Purkinje cell (primary cell): ENCODE measurements at places on chromosomes 7 and 10. TPM values are rescaled to one million over a fixed set of nuclear protein-coding genes. Genes with fewer than 3 reads are reported as not detected.

Gene MICU1
- 61.1 and 78.0 TPM in 2 replicates for polyA plus RNA-seq

Gene ITIH5
- 0.70 TPM in 1 of 2 replicates, not detected in the other for polyA plus RNA-seq

Gene GRID1
- 0.52 and 3.9 TPM in 2 replicates for polyA plus RNA-seq

Gene LLCFC1
- not detected in 2 replicates for polyA plus RNA-seq

Gene TMEM178B
- polyA plus RNA-seq: 6.1 and 7.2 TPM in 2 replicates

Gene PNLIPRP1
- not detected in 2 replicates for polyA plus RNA-seq

Gene TAF3
- 5.1 and 6.1 TPM in 2 replicates for polyA plus RNA-seq

Gene KIAA1549
- 1.0 TPM in 1 of 2 replicates, not detected in the other for polyA plus RNA-seq

Gene DENND10
- 42.3 and 45.5 TPM in 2 replicates for polyA plus RNA-seq

Gene CUL1
- polyA plus RNA-seq: 36.4 and 40.9 TPM in 2 replicates

Gene MBL2
- not detected in 2 replicates for polyA plus RNA-seq

Gene AOAH
- polyA plus RNA-seq: 1.8 and 6.5 TPM in 2 replicates

Gene ZP3
- polyA plus RNA-seq: not detected in 2 replicates

Gene AGMO
- polyA plus RNA-seq: 1.8 and 2.5 TPM in 2 replicates

Gene IDI1
- polyA plus RNA-seq: 73.1 and 117 TPM in 2 replicates

Gene ST8SIA6
- polyA plus RNA-seq: not detected in 2 replicates
